ENCODE measurements at places on chromosomes 3 and 15.
A peak's percentile ranks its signal among the peaks of the same experiment; 100 is the strongest.

- no peaks in the 10 kb centered on the region for H3K27me3 ChIP-seq
- H3K4me1 ChIP-seq, result no peaks in the 10 kb centered on the region
- no peak for DNase-seq
Measured at GRCh38 chr3:17407576-17407975, 334.9 kb downstream of the TBC1D5 start.

DNA sequence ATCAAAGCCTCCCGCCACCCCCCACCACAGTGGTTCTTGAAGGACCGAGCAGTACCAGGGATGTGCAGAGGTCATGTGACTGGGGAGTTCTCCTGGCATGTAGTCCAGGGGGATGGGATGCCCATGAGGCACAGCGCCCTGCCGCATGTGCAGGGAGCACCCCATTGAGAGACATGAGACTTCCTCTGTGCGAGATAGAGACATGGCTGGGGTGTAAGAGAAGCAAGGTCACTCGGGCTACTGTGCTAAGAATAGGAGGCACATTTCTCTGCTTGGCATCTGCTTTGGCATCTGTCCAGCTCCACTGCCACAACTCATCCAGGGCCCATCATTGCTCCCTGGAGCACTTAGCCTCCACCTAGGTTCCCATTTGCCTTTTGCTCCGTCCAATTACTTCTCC lies 2.4 kb upstream of the CYP1A1 start:
- H3K36me3 ChIP-seq, result peaks cover 5% of the 10 kb centered on the region
- DNase-seq, result no peak
- H3K4me3 ChIP-seq, result no peak overlapping the region
- H3K27me3 ChIP-seq, result peaks cover 62% of the 10 kb centered on the region

- H3K27me3 ChIP-seq, result no peaks in the 10 kb centered on the region
- H3K36me3 ChIP-seq, result no peaks in the 10 kb centered on the region
- peaks cover 5% of the 10 kb centered on the region for H3K4me1 ChIP-seq
- H3K27ac ChIP-seq, result no peak overlapping the region
Measured at GRCh38 chr3:155370198-155370597, 76.7 kb upstream of the STRIT1 start.

DNA sequence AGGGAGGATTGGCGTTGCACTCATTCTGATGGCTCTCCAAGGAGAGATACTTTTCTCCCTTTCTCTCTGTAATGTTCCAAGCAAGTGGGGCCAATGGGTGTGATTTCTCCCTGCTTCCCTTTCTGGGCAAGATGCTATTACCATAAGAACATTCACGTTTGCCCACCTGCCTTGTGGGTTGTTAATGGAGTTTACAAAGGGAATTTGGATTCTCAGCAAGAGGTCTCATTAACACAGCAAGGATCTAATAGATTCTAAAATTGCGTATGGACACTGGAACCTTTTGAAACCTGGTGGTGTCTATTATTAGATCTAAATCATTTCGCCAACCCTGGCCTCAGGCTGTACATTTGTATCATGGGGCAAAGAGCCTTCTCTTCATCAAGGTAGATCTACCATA lies 74.1 kb downstream of the SLCO3A1 start:
- no peak for DNase-seq
- H3K4me3 ChIP-seq, result no peak overlapping the region
- H3K4me1 ChIP-seq, result peaks cover 74% of the 10 kb centered on the region
- no peak overlapping the region for H3K27ac ChIP-seq

- no peak overlapping the region for H3K27ac ChIP-seq
- H3K4me1 ChIP-seq, result no peaks in the 10 kb centered on the region
- H3K4me3 ChIP-seq, result no peak overlapping the region
- peaks cover 16% of the 10 kb centered on the region for H3K27me3 ChIP-seq
- H3K36me3 ChIP-seq, result no peaks in the 10 kb centered on the region
Measured at GRCh38 chr3:135131290-135131689, 336.2 kb downstream of the EPHB1 start.

DNA sequence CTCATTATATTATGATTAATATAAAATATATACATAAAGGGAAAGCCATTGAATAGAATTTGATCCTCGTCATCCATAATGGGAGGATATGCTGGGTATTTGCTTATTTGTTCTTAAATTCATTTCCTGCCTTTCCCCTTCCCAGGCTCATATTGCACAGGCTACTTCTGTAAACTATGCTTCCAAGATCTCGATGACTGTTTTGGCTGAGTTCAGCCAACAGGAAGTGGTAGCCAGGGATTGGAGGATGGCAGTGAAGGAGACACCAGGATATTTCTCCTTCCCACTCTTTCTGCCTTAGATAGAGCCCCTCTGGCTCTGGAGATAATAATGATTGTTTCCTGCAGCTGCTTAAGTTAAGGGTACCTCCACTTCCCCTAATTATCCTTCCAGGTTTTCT lies 44.3 kb upstream of the DYNC1LI1 start:
- H3K4me1 ChIP-seq, result no peaks in the 10 kb centered on the region
- no peaks in the 10 kb centered on the region for H3K36me3 ChIP-seq
- no peak for DNase-seq
- H3K27ac ChIP-seq, result no peak overlapping the region
- H3K4me3 ChIP-seq, result no peak overlapping the region

- peak overlapping the region; percentile 77 for H3K27ac ChIP-seq
- H3K4me3 ChIP-seq, result no peak overlapping the region
- H3K4me1 ChIP-seq, result peaks cover 24% of the 10 kb centered on the region
- H3K27me3 ChIP-seq, result no peaks in the 10 kb centered on the region
Measured at GRCh38 chr3:112811917-112812660, 34.6 kb downstream of the CD200R1L start.

Measured in nephron progenitor cell (in vitro differentiated cells).